ENCODE measurements at places on chromosomes 4 and X. TPM values are rescaled to one million over a fixed set of nuclear protein-coding genes. Genes with fewer than 3 reads are reported as not detected.

DNA sequence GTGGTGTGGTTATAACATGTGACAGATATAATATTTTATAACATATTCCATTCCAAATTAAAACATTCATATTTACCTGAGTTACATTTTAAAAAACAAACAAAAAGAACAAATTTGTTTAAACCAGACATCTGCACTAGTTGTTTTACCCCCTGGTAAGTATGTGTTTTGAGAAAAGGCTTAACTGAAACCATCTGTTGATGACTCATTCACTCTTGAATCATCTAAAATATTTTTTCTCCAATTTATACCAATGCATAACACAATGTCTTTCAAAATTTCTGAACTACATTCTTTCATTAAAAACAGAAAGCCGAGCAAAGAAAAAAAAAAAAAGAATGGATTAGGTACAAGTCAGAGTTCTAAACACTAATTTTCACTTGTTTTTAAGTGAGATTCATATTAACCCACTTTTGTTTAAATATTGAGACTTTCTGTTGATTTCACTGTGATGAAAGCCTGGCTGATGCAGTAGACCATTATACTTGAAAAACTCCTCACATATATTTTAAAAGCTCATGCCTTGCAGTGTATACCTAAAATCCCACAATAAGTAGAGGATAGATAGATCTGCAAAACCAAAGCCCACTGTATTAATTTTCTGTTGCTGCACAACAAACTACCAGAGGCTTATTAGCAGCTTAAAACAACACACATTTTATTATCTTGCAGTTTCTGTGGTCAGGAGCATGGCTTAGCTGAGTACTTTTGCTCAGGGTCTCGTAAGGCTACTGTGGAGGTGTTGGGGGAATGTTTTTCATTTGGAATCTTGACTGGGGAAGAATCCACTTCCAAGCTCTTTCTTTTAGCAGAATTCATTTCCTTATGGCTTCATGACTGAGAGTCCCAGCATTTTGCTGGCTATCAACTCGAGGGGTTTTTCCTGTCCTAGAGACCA is 221.5 kb downstream of the PCDH18 start:
- no peak for DNase-seq

- DNase-seq = no peak
These were observed 113.1 kb upstream of the INPP4B start for GRCh38 chr4:142959173-142959572.

RHOXF2 gene
- not detected for polyA plus RNA-seq

STK26 gene
- 32.3 TPM for polyA plus RNA-seq

Measured in keratinocyte (primary cell).